ENCODE measurements at places on chromosomes 2 and 18.

GRCh38 chr18:61908661-61909060, 15.9 kb upstream of the RNF152 start:
- DNase-seq, result no peak

DNA sequence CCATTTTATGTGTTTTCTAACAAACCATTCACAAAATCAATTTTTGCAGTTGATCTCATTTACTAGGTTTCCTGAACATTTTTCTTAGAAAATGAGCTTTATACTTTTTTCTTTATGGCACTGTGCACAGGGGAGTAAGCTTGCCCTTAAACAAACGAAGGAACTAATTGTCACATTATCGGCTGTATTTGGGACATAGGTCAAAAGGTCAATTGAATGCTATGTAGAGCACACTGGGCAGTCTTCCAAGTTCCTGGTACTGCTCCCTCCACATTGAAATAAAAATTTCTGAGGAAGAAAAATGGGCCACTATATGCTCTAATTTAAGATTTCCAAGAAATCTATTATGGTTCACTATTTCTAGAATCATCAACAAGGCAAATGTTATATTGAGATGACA, 93.6 kb upstream of the TMEFF2 start:
- DNase-seq, result no peak

DNA sequence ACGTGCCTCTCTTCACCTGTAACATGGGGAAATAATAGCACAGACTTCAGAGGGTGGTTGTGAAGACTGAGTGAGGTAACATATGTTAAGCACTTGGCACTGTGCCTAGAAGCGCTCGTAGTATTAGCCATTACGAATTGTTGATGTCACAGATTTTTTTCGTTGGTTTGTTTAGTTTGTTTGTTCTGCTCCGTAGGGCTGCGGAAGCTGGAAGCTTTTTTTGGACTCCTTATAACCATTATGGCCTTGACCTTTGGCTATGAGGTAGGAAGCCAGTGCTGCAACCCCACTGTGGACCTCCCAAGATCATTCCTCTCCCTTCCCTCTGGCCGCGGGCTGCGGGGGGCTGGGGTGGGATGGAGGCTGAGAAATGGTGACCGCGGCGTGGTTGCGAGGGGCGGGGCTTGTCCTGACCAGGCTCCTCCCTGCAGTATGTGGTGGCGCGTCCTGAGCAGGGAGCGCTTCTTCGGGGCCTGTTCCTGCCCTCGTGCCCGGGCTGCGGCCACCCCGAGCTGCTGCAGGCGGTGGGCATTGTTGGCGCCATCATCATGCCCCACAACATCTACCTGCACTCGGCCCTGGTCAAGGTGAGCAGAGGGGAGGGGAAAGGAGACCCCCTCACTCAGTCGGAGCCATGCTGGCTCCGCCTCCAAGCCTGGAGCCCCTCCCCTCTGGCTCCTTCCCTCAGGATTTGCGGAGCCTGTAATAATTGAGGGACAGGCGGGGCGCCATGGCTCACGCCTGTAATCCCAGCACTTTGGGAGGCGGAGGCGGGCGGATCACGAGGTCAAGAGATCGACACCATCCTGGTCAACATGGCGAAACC, 5.5 kb downstream of the SLC11A1 start:
- DNase-seq, result no peak

DNA sequence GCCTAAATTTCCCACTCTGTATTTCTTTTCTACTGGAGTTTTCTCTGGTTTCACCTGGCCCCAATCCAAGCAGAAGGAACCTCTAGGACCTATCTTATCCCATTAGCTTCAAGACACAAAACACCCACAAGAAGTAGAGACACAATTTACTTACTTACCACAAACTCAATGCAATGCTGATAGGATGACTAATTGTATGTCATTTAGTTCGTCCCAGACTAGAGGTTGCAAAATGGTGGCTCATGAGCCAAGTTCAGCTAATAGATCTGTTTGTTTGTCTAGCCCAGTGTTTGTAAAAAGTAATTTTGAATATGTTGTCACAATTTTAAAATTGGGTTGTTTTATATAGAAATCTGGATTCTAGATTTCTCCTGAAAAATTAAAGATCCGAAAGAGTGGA, 34.7 kb upstream of the ZSWIM2 start:
- DNase-seq, result no peak

DNA sequence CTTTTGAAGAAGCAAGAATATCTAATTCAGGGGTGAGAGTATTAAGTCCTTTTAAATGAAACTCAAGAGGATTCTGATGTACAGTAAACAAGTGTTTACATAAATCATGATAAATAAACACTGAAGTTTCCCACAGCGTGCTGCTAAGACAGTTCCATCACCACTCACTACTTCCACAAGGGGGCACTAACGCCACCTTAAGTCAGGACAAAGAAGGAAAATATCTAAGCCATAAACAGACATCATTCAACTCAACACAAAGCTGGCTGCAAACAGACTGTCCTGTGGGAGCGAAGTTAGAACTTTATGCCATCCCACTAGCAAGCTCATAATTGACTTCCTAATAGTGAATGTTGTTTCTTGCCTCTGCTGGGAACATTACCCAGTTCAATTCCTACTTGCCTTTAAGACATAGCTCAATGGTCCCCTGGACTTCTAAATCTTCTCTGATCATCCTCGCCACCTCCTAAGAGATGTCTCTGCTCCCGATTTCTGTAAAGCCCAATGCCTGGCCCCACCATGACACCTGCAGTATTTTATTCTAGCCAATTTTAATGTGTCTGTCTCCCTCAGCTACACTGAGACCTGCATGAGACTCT, 36.5 kb downstream of the MRPL44 start:
- DNase-seq, result no peak

DNA sequence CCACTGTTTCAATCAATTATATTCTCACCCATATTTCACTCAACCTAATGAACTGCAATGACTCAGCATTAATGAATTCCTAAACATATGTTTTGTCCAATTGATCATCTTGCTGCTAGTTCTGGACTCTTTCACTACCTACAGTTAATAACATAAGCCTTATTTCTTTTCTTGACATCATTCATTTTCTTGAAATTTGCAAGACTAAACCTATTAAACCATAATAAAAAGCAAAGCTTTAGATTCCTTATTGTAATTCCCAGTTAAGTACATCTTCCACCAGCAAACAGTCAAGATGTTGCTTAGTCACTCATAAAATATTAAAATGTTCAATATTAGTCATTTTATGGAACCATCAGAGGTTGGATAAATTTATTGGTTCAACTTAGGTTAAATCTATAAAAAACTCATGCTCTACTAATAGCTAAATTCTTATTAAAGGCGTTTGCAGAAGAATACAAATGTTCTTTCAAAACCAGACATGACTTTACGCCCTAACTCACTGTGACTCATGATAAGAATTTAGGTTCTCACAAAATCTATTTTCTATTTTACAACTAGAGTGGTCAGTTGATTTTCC, 599.4 kb downstream of the RNF144A start:
- no peak for DNase-seq

- no peak for DNase-seq
These were observed 429.4 kb downstream of the ERBB4 start for GRCh38 chr2:212109217-212109616.

GRCh38 chr2:9359463-9359862, 63.9 kb downstream of the ITGB1BP1 start:
- DNase-seq, result no peak

DNA sequence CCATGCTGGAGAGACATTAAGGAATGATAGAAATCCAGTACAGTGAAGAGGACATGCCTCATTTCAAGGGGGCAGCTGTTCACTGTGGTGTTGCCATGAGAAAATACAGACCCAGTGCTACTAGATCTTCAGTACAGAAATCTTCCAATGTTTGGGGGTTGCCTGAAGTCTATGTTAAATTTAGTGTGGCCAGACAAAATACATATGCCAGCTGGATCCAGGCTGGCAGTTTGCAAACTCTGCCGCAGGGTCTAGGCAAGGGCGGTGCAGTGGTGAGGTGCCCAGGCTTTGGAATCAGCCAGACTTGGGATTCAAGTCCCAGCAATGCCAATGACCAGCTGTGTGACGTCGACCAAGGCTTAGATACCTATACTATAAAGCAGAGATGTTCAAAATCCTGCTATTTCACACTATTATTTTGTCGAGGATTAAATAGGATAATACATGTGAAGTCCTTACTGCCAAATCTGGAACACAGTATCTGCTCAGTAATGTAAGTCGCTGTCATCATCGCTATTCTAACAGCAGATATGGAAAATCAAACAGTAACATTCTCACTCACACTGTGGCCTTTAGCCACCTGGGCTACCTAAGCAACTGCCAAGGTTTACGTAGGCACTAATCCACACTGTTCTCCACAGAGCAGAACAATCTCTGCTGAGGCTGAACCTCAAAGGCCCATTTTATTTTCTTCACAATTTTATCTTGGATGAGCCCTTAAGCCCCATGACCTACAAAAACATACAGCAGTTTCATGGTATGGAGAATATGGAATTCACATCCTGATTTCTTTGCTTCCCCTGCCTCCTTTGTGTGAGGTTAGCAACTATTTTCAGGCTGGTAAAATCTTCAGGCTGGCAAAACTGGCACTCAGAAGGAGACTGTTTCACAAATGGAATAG, 5.9 kb upstream of the TMSB10 start:
- no peak for DNase-seq

GRCh38 chr18:37964885-37965571, 399.4 kb upstream of the CELF4 start:
- no peak for DNase-seq

GRCh38 chr2:43542285-43542933, 53.4 kb downstream of the THADA start:
- no peak for DNase-seq

- no peak for DNase-seq
These were observed 44.9 kb upstream of the YWHAQ start for GRCh38 chr2:9675415-9676351.

GRCh38 chr18:34977838-34978532, 63.2 kb upstream of the MAPRE2 start:
- no peak for DNase-seq

DNA sequence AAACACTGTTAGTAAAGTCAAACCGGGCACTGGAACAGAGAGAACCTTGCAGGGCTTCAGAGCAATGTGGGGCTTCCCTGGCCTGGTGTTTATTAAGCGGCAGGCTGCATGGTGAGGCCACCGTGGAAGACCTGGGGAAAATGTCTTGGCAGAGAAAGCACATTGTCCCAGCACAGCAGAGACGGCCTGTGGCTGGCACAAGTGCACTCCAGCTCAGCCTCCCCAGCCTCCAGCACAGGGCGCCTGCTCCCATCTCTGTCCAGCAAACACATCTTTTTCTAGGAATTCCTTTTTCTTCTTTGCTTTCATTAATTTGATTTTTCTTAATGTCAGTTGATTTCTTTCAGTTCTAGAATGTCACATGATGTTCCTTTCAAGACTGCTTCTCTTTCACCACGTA, 138.2 kb upstream of the NFATC1 start:
- no peak for DNase-seq

DNA sequence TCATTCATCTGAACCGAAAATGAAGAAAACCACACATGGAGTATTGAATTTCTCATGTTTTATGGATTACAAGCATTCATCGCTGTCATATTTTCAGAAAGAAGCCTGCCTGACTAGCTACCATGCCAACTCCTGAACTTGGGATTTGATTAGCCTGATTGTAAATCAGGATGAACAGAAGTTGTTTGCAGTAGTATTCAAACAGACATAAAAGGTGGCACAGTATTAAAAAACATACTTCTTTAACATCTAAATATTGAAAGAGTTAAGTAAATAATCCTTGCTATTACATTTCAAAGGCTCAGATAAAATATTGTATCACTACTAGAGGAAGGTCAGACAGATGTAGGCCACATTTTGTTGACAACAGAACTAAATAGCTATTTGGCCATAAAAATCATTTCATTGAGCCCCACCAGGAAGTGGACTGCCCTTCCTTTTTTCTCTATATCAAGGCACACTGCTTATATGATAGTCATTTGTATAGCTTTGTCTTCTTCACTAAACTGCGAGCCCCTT, 21.6 kb downstream of the SLC38A11 start:
- no peak for DNase-seq

DNA sequence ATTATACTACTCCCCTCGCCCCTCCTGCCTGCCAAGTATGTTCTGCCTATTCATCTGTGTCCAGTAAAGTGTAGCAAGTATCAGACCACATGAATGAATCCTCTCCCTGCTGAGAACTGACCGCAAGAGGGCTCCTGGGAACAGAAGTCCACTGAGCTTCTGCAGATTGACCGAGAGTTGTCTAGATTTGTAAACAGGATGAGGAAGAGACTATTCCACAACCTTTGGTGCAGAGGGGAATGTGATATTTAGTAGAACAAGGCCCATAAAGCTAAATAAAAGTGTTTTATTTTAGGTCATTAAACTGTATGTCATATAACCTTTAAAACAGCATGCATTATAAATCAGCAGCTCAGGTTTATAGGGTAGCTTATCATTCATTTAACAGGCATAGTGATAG, 377.0 kb downstream of the DCC start:
- no peak for DNase-seq

DNA sequence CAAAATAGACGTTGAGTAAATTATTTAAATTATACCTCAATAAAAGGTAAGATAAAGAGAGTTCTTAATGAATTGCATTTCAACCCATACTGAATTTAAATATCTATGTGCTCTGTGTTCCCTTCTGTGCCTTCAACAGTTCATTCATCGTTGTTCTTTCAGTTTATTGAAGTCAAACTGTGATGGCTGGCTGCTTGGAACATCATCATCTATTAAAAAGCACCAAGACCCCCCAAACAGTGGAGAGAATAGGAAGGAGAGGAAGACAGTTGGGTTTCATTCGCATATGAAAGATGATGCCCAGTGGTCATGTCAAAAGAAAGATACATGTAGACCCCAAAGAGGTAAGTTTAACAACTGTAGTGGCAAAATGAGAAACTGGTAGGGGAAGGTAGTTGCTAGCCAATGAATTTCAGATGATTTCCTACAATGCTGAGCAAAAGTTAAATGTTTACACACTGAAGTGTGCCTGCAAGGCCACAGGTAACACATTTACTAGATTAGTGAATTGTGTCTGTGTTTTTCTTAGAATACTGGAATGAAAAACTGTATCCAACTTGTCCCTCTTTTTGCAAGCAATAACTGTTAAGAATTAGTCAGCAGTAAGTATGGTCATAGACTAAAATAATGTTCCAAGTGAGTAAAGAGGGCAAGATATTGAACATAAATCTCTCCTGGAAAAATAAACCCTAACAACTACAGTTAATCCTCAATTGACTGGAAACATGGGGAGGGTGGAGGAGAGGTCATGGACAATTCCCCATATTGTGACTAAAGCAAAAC, 331.3 kb downstream of the KIAA1328 start:
- DNase-seq, result no peak

DNA sequence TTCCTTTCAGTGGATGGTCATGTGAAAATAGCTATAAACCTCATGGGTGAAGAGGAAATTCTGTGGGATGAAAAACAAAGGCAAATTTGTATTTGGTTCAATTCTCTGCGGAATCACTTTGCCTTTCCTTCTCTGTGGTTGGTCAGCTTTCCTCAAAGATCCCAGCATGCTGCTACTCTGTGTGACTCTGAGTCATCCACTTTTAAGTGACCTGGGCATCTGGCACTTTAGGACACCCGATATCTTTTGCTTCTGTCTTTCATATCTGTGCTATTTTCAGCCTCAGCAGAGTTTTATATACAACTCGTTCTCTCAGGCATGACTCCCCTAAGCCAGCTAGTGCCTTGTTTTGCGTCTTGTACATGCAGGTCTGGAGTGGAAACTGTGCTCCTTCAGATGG, 217.0 kb upstream of the PIEZO2 start:
- no peak for DNase-seq
